ENCODE measurements at places on chromosomes 12 and 14.

- no peak for DNase-seq
Measured at GRCh38 chr14:65186951-65187350, 84.6 kb upstream of the MAX start.

GRCh38 chr12:13173012-13173932 lies 23.3 kb upstream of the EMP1 start:
- no peak for DNase-seq

DNA sequence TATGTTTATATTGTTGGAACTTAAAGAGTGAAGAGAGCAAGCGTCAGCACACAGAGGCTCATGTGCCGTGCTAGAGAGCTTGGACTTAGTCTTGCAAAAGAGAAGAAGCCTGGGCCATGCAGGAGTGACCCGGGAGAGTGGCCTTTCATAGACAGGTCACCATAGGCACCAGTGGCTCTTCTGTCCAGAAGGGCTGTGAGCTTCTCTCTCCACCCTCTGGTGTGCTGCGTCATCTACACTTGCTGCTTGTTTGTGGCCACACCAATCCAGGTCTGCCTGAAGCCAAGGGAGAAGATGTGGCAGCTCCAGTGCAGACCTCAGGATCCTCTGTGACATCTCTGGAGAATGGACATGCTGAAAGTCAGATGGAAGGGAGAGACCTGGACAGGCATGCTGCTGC lies 74.4 kb downstream of the NTF3 start:
- no peak for DNase-seq

- no peak for DNase-seq
Measured at GRCh38 chr12:1474574-1475153, 119.7 kb downstream of the FBXL14 start.

DNA sequence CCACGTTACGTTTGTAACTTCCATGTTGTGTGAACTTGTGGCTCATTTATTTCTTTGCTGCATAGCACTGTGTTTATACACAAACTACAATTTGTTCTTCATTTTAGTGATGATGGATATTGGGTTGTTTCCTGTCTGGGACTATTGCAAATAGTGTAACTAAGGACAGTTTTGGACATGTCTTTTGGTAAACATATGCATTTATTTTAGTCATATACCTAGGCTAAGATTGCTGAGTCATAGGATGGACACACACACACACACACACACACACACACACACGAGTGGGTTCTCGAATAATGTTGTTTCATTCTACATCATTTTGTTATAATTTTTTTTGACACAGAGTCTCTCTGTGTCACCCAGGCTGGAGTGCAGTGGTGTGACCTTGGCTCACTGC lies 123.5 kb upstream of the CAND1 start:
- DNase-seq: no peak

GRCh38 chr12:16155938-16156337 lies 121.5 kb downstream of the SLC15A5 start:
- no peak for DNase-seq

- DNase-seq: no peak
Measured at GRCh38 chr12:109291117-109291516, 18.0 kb downstream of the FOXN4 start.

DNA sequence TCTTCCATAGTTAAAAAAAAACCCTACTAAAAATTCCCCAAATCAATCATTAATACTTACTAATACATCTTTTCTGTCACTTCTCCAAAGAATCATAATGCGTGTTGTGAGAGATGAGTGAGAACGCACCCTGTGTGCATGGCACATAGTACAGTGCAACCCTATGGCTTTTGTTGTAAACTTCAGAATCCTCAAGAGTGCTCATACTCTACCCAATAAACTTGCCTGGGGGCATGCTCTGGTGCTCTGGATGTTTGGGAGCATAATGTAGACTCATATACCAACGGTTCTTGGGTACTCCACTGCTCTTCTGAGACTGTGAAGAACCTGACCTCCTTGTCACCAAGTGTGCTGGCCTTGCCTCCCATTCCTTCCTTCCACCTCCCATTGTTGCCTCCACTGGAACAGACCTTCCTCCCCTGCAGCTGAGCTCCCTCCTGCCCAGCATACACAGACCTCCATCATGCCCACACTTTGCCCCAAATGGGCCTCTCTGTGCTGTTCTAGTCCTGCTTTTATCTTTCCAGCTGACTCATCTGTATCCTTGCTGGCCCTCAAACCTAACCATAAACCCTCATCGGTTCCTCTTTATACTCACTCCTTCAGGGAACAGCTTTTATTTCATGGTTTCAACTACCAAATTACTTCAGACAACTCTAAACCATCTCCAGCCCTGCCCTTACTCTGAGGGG lies 8.9 kb downstream of the DCP1B start:
- no peak for DNase-seq

DNA sequence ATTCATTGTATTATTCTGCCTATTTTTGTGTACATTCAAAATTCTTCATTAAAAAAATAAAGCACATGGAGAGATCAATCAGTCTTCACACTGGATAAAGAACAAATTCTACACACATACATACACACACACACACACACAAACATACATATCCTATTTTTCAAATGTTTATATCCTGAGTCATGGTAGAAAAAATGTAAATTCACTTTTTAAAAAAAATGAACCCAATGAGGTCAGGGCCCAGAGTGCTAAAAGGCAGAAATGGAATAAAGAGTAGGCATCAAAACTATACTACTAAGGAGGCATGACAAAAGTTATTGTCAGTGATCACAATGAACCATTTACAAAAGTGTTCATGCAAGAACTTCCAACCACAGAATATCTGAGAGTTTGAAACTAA lies 17.3 kb downstream of the GALC start:
- DNase-seq: no peak

DNA sequence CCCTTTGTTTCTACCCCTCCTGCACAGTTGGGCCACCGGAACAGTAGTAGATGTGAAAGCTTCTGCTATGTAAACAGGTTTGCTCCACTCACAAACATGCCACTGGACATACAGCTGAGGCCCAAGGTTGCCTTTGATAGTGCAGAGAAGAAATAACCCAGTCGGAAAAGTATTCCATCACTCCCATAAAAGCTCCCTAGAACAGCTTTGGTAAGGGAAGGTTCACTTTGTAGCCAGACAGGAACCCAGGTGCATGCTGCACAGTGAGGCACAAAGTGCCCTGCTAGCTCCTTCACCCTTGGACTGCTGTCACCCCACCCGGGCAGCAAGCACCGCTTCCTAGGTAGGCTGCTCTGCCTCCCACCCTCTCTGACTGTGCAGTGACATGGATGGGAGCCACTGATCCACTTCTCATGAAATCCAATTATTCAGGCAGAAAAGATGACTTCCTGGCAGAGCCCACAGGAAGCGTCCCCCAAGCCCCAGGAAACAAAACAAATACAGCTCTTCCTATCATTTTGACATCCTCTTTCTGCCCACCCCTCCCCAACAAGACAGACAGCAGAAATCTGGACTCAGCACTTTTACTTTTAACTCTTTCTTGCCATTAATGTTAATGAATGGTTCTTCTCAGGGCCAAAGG lies 100.2 kb downstream of the SRGAP1 start:
- no peak for DNase-seq

DNA sequence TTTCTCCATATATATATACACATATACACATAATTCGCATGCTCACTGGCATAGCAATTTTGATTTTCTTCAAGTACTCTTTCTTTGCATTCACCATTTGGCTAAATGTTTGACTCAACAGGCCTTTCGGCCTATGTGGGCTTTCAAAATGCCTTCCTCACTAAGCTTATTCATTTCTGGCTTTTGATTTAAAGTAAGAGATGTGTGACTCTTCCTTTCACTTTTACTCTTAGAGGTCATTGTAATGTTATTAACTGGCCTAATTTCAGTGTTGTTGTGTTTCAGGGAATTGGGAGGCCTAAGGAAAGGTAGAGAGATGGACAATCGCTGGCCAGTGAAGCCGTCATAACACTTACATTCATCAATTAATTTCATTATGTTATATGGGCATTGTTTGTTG lies 14.5 kb upstream of the KLRD1 start:
- DNase-seq: no peak

DNA sequence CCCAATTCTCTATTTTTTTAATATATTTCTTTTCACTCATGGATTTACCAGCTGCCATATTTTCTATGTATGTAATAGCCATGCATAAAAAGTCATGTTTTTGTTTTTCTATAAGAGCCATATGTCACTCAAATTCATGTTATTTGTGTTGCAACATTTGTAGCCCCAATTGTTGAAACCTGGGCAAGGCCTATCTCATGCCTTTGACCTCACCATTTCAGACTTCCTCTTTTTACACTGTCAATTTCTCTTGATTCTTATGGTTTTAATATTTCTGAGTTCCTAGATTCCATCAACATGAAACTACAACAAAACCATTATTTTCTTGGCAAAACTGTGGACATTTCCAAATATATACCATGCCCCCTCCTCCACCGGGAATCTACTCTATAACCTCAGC lies 647.5 kb downstream of the C12orf50 start:
- no peak for DNase-seq

GRCh38 chr12:78534311-78534710 lies 330.3 kb upstream of the SYT1 start:
- no peak for DNase-seq

DNA sequence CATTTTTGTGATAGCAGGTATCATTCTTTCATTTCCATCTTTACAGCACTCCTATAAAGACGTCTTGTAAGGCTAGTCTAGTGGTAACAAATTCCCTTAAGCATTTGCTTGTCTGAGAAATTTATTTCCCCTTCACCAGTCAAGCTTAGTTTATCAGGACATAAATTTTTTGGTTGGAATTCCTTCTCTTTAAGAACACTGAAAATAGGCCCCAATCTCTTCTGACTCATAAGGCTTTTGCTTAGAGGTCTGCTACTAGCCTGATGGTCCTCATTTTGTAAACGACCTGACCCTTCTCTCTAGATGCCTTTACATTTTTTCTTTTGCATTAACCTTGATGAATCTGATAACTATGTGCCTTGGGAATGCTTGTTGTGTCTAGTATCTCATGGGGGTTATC lies 20.3 kb downstream of the OLR1 start:
- no peak for DNase-seq

DNA sequence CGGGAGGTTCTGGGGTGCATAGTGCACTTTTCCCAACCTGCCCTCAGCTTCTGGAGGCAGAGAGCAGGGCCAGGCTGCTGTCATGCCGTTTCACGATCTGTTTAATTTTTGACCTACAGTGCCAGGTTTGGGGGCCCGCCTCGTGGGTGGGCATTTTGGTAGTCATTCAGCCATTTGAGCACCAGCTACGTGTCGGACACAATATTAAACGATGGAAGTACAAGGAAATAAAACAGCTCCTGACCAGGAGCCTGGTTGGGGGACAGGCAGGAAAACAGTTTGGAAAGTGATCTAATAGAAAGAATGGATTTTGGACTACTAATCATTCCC lies 708 bp downstream of the FNTB start:
- no peak for DNase-seq

DNA sequence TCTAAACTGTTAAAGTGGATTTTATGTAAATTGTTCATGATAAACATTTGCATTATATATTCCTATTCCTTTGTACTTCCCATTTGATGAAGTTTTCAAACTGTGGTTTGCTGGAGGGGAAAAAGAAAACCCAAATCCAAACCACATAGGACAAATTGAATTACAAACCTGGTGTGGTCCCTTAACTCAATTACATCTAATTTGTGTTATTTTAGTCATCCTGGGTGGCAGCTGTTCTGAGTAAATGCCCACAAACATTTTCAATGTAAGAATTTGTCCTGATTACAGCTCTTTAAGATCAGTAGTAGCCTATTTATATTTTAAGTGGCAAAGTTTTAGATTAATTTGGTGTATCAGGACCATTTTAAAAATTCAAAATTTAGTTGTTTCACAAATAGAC lies 153.9 kb downstream of the RAD51B start:
- DNase-seq: no peak

- DNase-seq: no peak
Measured at GRCh38 chr14:101097109-101097793, 193.7 kb upstream of the RTL1 start.

GRCh38 chr14:101761032-101761880 lies at the start of gene PPP2R5C:
PPP2R5C (plus strand) TSS chr14:101761709; CDS start chr14:101761894, 185 bp downstream.
- peak; percentile 83 for DNase-seq

DNA sequence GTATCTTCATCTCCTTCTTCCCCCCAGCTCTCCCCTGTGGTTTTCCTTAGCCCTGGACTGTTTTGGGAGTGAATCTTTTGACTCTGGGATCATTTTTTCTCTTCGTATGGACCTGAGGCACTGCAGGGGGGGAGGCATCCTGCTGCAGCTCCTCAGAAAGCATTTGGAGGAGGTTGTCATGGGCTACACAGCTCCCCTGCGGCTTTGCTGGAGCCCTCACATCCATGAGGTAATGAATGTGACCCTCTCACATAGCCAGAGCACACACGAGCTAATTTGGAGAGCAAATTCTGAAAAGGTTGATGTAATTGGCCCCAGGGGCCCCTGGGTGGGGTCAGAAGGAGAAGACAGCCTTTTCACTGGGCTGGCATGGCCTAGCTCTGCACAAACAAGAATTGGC lies 110.9 kb downstream of the PAH start:
- no peak for DNase-seq

GRCh38 chr14:104724407-104724980 lies 465 bp downstream of the ADSS1 start:
- no peak for DNase-seq

- no peak for DNase-seq
Measured at GRCh38 chr12:124673801-124674617, 106.6 kb upstream of the NCOR2 start.

- DNase-seq: no peak
Measured at GRCh38 chr14:74511966-74512830, 18.6 kb downstream of the ISCA2 start.

DNA sequence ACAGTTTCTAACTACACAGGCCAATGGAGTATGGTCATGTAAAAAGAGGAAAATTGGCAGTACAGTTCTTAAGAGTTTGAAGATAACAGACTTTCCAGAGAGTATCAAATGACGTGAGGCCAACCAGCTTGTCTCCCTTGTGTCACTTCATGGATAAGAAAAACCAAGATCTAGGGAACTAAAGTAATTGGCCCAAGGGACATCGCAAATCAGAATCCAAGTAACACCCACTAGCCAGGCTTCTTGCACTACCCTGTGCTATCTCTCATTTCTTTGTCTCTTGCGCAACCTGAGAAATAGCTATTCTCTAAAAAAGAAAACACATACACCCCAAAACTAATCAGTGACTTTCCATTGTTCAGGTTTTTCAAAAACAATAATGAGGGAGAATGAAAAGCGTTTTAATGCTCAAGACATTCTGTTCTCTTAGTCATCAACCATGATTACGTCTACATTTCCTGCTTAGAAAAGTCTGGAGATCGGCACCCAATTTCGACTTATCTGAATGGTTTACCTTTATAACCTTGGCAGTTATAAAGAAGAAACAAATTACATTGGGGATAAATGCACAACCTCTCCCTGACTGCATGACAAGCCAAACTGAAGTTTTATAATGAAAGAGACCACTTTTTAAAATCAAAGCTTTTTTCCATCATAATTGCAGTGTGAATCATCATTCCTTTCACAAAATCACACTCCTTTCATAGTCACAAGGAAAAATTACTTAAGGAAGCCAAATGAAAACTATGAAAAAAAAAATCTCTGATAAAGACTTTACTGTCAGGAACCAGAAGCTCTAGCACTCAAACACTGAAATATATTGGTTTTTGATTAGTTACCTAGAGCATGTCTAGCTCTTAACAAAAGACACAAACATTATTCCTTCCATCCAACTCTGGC lies 42.1 kb downstream of the TMTC1 start:
- no peak for DNase-seq

- DNase-seq: no peak
Measured at GRCh38 chr12:46692606-46693005, 133.2 kb downstream of the SLC38A4 start.

All from WTC11 (cell line).